ENCODE measurements at places on chromosomes 3 and 15.

DNA sequence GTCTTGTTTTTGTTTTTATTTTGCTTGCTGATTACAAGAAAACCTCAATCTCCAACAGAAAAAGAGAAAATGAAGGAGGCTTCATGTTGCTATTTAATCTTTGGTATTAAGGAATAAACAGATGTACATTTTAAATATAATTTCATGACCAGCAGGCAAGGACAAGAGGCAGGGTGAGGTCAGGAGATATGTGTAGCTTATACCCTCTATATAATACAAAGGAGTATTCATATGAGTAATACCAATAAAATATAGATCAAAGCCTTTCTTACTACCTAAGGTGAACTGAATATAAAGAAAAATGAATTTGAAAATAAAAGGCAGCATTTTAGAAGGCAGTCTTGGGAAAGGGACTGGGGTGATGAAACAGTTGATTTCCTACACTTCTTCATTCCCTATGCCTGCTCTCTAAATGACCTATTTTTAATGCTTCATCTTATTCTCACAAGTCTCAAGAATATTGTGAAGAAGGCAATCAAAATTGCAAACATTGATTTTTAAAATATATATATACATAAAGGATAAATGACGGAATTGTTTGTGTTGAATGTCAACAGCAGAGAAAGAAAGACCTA is 8.6 kb upstream of the CBLB start:
- DNase-seq = no peak

GRCh38 chr3:186259612-186260383 is 102.2 kb downstream of the DGKG start:
- DNase-seq = no peak

- no peak for DNase-seq
Measured at GRCh38 chr3:54760201-54760600, 167.7 kb downstream of the LRTM1 start.

DNA sequence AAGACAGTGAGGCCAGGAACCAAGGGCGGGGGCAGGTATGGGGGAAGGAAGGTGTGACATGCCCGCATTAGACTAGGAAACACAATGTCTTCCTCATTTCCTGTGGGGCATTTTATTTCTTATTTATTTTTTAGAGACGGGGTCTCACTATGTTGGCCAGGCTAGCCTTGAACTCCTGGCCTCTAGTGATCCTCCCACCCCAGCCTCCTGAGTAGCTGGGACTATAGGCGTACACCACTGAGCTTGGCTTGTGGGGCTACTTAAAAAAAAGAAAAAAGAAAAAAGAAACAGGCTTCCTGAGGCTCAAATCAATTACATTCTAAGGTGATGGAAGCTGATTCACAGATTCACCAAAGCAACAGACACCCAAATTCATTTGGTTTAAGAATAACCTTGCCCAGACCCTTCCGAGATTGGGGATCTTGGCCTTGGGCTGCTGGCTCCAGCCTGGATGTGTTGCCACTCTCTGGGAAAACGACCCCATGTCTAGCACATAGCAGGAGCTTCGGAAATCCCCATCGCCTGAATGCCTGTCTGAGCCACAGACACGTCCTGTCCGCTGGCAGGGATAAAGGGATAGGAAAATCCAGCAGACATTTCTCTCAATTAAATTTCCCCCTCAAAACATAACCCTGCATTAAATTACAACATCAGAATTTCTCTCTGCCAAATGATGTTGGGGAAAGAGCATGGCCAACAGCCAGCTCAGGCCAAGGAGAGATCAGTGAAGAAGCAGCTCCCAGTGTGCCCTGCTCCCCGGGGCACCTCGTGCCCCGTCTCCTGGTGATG is 13.0 kb downstream of the CPN2 start:
- no peak for DNase-seq

- no peak for DNase-seq
Measured at GRCh38 chr3:135528413-135529015, 437.0 kb upstream of the PPP2R3A start.

GRCh38 chr15:52318729-52319500 is 23.3 kb upstream of the MYO5C start:
- no peak for DNase-seq

DNA sequence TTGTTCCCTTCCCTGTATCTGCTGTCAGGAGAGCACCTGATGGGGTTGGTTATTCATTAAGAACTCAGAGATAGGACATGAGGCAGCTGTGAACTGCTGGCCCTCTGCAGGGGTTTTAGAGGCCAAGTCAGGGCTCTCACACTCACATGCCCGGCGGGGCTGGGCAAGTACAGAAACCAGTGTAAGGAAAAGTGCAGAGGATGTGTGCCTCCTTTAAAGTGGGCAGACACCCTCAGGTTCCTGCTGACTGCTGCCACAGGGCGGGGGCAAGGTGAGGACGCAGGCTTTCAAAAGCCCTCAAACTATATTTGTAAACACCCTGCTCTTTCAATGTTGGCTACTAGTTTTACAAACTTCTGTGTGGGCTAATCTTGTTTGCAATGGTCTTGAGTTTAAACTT is 22.4 kb downstream of the CXCR6 start:
- DNase-seq = no peak

DNA sequence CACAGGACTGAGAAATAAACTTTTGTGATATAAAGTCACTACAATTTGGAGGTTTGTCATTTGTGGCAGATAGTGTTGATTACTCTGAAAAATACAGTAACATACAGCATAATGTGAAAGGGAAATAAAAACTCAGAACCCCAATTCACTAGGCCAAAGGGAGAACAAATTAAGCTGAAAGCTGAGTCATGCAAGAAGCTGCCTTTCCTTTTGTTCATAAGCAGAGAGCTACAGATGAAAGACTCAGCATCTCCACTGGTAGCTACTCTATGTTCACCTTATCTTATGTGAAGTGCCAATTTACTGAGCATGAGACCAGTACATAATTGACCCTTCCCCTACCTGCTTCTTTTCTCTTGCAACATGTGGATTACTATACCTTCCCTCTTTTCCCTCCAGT is 19.3 kb upstream of the SLTM start:
- no peak for DNase-seq

Data from activated naive CD4-positive, alpha-beta T cell (primary cell).